Iris pigment epithelial cell (primary cell): ENCODE measurements at places on chromosomes 1 and 21.

DNA sequence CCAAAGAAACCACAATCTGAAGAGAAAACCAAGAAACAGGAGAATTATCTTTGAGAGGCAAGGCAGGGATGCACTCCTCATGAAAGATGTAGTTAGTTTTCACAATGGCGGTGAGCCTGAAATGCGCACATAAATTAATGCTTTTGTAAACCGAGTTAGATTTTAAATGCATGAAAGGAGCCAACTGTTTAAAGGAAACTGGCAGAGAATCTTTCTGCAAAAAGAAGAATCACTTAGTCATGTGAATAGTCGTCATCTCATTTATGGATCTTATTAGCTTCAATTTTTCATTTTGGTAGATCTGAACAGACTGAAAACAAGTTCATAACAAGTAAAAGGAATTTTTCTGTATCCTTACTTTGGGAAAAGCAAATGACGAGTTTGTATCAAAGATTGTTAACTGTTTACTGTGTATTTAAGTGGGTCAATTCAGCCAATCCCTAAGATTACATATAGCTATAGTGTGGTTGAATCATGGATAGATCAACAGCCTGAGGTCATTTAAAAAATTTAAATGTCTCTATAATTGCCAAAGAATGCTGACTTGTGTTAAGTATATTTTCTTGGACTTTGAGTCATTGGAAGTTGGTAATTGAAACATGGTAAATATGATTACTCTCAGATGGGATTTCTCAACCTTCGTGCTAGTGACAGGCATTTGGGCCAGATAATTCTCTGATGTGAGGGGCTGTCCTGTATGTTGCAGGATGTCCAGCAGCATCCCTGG, 226.6 kb upstream of the KAZN start:
- no peak for DNase-seq

DNA sequence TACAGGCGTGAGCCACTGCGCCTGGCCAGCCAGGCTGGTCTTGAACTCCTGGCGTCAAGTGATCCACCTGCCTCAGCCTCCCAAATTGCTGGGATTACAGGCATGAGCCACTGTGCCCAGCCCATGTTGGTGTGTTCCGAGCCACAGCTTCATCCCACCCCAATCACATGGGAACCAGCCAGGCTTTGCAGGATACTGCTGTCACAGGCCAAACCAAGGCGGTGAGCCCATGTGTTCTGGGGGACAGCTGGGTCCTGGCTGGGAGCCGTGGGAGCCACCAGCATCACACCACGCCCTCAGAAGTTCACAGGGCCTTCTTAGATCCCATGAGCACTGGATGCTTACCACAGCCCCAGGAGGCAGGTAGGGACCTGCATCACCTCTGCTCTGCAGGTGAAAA, 56.9 kb downstream of the DHRS3 start:
- DNase-seq: no peak

- no peak for DNase-seq
These were observed 185.8 kb downstream of the CHRM3 start for GRCh38 chr1:239572183-239572582.

DNA sequence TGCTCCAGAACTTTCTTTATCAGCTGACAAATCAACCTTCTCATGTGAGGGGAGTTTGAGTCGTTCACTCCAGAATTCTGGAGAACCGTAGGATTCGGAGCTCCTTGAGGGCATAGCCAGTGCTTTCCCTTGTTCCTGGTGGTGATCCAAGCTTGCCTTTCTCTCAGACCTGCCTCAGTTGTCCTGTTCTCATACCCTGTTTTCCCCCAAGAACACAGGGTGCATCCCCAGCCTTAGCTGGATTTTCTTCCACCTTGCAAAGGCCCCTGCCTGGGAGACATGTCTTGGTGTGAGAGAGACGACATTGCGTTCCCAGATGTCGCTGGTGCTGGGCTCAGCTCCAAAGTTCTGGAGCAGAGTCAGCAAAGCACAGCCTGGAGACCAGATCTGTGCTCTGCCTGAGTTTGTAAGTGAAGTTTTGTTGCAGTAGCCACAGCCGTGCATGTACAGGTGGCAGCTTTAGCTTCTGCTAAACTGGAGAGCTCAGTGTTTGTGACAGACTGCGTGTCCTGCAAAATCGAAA, 40.0 kb downstream of the ABCG1 start:
- DNase-seq: no peak

DNA sequence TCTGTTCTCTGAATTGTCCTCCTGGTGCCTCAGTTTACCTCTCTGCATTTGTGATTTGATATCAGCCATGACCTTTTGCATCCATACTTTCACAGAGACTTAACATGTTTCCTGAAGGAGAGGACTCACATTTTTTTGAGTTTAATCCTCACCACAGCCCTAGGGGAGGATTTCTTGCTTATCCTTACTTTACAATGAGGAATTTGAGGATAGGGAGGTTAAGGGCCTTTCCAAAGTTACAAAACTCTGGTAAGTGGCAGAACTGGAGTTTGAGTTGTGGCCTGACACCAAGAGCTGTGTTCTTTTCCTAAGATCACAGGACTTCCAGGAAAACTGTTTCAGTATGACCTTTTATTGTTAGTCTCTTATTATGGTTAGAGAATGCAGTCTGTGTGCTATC, 34.2 kb downstream of the TNFRSF8 start:
- DNase-seq: peak; percentile 36

DNA sequence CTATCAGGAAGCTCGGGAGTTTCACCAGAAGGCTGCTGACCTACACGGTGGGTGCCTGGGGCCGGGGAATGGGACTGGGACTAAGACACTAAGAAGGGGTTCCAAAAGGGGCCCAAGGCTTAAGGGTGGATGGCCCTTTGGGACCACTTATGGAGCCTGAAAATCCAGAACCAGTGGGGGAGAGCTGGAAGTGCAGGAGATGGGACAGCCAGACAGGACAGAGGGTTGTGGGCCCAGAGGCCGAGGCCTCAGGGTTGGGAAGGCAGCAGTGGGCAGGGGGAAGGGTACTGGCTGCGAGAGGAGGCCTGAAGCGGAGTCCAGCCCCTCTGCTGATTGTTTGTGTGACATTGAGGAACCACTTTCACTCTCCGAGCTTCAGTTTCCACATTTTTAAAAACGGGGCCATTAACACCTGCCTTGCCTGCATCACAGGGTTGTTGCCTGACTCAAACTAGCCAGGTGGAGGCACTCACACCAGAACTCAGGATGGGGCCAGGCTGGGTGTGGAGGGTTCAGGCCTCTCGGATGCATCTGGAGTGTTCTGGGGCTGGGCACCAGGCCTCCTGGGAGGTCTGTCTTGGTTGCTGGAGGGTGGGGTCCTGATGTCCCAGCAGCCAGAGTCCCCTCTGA, 3.0 kb downstream of the TTC24 start:
- DNase-seq: no peak

GRCh38 chr1:147235822-147236221, 6.7 kb upstream of the CHD1L start:
- no peak for DNase-seq

DNA sequence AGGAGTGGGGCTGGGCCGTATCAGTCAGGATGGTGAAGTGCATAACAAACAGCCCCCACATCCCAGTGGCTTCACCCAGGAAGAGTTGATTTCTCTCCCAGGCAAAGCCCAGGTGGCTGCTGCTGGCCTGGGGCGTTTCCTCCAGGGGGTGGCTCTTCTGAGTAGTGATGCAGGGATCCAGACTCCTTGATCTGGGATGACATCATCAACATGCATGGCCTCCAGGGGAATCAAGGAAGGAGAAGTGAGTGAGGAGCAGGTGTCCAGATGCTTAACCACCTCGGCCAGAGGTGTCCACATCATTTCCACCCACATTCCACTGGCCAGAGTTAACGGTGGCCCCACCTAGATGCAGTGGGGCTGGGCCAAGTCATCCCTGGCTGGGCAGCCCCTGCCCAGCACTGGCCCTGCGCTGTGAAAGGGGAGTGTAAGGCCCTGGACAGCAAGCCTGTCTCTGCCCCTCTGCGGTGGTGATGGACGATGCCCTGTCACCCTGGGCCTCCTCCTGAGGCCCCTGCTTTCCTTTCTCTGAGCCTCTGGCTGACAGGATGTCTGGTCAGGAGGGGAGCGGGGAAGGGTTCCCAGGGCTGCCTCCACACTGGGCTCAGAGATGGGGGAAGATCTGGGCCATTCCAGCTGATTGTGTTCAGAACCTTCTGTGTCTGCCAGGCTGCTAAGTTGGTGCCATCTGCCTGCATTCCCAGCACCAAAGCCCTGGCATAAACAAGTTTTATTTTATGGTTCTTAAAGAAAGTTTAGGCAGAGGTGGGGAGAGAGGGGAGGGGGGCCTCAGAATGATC, 598.2 kb downstream of the MATN1 start:
- DNase-seq: no peak

GRCh38 chr1:45617618-45618017, 6.2 kb downstream of the CCDC17 start:
- DNase-seq: peak; percentile 43

- DNase-seq: no peak
These were observed 302.1 kb upstream of the SPAG17 start for GRCh38 chr1:118487091-118487490.

DNA sequence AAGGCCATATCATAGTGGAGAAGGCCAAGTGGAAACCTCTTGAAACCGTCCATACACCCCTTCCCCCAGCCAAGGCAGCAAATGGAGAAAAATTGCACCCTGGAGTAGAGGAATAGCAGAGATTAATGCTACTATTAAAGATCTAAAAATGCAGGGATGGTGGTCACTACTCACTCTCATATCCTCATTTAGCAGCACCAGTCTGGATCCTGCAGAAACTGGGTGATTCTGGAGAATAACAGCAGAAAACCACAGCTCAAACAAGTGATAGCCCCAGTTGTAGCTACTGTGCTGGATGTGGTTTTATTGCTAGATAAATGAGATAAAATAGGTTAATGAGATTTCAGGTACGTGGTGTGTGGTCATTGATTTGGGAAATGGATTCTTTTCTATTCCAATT, 30.3 kb downstream of the S1PR1 start:
- no peak for DNase-seq

DNA sequence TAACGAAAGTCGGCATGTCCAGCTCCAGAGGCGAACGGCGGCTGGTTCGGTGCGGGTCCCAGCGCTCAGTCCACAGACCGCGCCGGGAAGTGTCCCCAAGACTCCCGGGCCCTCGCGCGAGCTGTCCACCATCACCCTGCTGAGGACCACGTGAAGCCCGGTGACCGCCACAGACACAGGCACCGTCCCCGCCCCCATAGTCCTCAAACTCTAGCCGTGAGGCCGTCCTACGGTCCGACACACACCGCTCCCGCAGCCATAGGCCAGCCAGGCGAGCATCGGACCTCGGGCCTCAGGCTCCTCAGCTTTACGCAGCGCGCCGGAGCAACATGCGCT, 535 bp downstream of the SETD4 start:
- no peak for DNase-seq

DNA sequence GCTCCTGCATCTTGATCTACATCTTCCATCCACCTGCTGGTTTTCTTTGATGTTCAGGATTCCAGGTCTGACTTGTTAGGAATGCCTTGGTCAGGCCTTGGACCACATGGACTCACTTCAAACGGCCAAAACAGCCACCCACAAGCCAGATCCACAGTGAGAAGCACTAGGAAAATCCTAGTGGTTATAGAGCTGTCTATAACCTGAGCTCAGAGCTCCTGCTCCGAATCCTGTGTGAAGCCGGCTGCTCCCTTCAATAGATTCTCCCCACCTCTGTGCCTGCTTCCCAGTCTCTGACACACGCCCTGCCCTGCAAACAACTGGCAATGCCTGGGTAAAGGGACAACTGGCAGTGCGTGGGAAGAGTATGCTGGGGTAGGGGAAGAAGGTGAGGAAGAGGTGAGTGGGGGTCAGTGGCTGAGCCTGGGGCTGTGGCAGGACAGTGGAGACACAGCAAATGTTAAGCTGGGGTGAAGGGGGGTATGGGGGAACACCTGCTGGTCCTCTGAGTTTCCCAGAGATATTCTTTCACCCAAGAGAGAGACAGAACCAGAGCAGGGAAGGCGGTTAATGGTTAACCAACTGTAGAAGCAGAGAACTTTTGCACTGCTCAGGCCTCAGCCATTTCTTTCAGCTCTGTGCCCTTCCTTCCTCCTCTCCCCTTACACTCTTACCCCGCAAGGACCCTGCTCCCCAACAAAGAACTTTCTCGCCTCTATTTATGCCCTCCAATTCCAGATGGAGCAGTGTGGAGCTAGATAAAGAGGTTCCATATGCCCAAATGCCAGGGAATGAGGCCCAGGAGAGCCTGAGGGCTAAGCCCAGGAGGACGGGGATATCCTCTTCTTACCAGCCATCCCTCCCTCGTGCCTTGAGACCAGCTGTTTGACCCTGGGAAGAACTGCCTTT, 4.5 kb downstream of the PLXNA2 start:
- no peak for DNase-seq

GRCh38 chr21:46040707-46041106, 57.2 kb upstream of the COL6A2 start:
- no peak for DNase-seq

- no peak for DNase-seq
These were observed 41.6 kb upstream of the APOBEC4 start for GRCh38 chr1:183694755-183695154.

- DNase-seq: peak; percentile 74
These were observed 136.1 kb upstream of the IRF2BP2 start for GRCh38 chr1:234745844-234746797.

DNA sequence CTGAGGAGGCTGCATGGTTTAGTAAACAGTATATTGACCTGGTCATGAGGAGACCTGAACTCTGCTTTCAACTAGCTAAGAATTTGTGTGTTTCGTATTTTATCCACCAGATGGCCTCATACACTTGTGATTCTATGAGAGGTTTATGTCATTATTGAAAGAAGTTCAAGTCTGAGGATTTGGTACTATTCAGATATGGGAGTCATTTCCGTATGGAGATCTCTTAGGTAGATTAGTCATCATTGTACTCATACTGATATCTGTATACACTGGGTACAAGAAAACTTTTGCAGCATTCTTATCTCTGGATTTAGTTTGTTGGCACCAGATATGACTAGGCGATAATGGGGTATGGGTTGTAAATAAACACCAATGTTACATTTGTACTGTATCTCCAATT, 26.6 kb downstream of the ATF6 start:
- DNase-seq: peak; percentile 92

DNA sequence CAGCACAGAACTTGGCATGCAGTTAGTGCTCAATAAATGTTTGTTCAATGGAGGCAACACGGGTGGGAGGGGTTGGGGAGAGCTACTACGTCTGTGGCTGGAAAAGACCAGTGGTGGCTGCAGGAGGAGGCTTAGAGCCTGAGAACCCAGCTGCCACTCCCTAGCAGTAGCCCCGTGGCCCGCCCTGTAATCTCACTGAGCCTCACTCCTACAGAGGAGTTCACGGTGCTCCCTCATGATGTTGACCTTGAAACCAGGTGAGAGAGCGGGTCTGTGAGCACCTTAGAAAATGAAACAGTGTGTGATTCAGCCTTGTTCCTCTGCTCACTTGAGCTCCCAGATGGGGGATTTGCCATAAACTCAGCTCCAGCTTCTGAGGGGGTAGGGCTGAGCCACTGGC, 299.6 kb downstream of the NPHP4 start:
- DNase-seq: no peak

DNA sequence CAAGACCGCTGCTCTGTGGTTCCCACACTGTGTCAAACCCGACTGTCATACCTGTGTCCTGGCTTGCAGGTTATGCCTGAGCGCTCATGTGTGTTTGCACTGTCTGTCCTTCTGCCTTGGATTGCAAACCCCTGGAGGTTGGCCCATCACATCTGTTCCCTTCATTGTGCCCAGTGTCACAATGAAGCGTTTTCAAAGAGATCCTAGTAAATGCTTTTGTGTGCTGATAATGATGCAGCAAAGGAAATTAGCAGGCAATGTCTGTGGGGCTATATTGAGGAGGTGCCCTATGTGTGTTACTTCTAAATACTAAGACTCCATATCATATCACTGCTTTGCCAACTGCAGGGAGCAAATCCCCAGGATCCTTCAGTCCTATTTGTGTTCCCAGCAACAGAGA, 424.4 kb upstream of the NFIA start:
- DNase-seq: no peak
